Cerebellum (tissue), 4 donors: ENCODE measurements at places on chromosomes 4 and X. TPM values are rescaled to one million over a fixed set of nuclear protein-coding genes. Genes with fewer than 3 reads are reported as not detected.

Gene CT45A5
- not detected for total RNA-seq

Gene SPINK2
- not detected for total RNA-seq

DNA sequence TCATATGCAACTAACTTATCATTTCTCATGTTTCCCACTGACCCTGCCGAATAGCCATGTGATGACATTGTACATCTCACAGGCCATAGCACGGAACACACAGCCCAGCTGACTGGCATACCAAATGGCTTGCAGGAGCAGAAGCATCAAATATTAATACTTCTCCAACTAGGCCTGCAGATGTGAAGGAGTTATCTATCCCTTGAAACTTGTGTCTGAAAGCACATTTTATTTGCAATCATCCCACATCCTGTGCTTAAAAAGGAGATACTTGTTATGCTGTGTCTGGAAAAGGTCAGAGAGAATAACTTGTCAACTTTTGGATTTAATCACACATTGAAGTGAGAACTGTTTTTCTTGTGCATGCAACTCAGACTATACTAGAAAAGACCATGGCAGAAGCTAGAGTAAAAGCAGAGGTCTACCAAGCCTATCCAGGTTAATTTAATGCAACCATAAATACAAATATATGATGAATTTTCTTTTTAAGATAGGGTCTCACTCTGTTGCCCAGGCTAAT lies 100.4 kb downstream of the IRF2 start:
- no peak for DNase-seq

- peak; percentile 83 for DNase-seq
Observed at GRCh38 chr4:140004549-140004895, 149.5 kb downstream of the MAML3 start.

Gene CXCL9
- total RNA-seq, result not detected

Gene SYTL4
- total RNA-seq, result 3.4 TPM

DNA sequence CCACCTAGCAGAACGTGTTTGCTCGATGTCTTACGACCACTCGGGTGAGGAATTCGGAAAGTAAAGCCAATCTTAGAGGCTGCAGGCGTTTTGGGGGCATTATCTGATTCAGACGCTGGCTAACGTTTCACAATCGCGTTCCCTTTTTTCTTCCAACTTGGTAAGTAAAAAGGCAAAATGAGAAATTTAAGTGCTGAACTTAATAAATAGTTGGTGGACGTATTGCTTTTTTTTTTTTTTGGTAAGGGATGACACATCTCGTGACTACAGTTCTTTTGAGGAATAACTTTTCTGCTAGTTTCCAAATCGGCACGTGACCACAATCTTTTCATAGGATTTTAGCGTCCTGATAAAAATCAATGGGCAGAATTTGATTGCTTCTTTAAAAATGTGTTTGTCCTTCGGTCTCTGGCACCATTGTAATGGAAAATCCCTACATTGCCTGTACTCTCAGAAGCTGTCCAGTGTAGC lies 848 bp downstream of the RAB9A start:
- DNase-seq, result no peak

DNA sequence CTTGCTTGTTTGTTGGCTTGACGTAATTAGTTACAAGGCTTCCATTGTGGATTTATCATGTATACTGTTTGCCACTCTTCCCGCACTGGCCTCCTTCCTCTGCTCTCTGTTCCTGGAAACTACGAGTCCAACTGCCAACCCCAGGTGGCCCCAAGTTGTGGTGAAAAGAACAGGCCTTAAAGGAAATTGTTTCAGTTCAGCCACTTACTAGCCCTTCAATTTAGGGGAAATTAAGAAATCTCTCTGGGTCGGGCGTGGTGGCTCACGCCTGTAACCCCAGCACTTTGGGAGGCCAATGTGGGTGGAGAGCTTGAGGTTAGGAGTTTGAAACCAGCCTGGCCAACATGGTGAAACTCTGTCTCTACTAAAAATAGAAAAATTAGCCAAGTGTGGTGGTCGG lies 28.0 kb downstream of the RBM47 start:
- no peak for DNase-seq

DNA sequence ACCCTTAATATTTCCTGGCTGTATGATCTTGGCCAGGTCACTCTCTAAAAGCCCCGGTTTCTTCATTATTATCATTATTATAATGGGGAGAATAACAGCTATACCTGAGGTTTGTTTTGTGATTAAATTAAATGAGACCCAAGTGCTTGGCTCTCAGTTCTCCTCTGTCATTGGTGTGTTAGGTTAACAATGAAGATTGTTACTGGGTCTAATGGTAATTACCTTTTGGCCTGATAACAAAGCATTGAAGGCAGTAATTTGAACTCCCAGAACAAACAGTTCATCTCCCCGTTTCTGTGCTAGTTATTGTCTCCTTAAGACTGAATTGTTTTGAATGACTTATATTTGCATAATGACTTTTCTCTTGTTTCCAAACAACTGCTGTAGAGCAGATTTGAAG lies 6.8 kb upstream of the ANAPC4 start:
- no peak for DNase-seq

DNA sequence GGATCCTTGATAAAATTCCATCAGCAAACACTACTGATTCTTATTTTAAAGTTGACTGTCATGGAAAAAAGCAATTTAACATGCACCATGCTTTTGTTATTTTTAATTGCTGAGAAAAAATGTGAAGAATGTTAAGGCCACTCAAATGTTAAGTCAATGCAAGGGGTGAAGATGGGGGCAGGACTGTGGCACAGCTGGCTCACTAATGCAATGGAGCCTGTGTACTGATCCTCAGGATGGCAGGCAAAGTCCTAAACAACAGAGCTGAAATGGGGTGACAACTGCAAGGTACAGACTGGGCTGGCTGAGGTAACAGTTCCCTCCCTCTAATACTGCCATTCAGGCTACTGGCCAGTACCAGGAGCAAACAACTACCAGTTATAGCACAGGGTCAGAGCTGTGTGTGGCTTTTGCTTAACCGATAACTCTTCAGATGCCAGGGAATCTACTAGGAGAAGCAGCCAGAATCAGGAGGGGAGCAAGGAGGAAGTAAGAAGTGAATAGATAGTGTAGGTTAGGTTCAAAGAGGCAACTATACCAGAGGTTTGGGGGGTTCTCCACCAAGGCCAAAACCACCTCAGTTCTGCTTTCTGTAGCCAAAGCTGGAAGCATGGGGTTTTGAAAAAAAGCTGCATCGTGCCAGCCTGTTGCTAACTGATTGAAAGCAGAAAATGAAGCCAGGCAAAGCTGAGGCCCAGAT lies 372.6 kb downstream of the OPHN1 start:
- no peak for DNase-seq

Gene TMPRSS11D
- total RNA-seq, result not detected

GRCh38 chr4:73410916-73411730 lies 7.0 kb downstream of the ALB start:
- DNase-seq, result no peak

DNA sequence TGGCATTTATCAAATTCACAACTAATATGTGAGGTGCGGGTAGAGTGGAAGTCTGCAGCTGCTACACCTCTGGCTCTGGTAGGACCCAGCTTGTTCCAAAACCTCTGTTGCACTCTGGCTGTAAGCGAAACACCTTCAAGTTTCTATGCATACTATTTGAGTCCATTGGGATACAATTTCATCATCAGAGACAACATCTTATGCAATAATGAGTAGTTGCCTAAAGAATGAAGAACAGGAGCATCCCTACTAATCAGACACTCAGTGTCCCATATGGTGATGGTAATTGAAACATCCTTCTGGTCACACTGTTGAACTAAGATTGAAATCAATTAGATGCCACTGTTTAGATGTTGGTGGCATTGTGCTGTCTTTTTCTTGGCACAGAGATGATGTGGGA lies 178.4 kb downstream of the MGST2 start:
- no peak for DNase-seq

DNA sequence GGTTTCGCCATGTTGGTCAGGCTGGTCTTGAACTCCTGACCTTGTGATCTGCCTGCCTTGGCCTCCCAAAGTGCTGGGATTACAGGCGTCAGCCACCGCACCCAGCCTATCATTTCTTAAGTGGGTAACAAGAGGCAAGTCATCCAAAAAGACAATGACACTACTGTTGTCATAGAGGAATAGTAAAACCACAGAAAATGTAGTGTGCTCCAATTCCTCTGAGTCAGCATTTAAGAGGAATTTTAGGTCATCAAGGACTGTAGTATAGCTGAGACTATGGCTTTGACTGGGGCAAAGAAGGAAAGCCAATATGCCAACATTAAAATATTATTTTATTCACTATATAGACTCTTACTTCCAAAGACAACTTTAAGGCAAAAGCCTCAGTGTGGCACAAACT lies 48.4 kb downstream of the ATP8A1 start:
- DNase-seq, result no peak

DNA sequence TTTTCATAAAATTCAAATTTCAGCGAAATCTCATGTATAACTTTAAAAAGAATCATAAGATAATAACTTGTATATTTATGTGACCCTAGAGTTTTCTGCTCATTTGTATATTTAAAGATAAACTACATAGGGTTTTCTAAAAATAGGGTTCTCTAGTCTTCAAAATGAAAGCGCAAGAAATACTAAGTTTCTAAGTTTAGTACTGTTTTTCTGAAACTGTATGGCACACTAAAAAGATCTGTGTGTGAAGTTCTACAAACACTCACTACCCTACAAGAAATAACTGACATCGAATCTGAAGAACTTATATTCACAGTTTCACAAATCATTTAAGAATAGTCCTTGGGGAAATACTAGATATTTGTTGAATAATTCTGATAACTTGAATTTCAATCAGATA lies 38.7 kb upstream of the NDST4 start:
- no peak for DNase-seq

DNA sequence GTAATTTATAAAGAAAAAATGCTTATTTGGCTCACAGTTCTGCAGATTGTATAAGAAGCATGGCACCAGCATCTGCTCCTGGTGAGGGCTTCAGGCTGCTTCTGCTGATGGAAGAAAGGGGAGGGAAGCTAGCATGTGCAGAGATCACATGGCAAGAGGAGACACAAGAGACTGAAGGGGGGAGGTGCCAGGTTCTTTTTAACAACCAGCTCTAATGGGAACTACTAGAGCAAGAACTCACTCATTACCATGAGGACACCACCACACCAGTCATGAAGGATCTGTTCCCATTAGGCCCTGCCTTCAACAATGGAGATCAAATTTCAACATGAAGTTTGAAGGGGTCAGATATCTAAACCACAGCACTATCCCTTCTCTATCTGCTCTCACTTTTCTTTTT lies 9.4 kb upstream of the COPS4 start:
- no peak for DNase-seq

DNA sequence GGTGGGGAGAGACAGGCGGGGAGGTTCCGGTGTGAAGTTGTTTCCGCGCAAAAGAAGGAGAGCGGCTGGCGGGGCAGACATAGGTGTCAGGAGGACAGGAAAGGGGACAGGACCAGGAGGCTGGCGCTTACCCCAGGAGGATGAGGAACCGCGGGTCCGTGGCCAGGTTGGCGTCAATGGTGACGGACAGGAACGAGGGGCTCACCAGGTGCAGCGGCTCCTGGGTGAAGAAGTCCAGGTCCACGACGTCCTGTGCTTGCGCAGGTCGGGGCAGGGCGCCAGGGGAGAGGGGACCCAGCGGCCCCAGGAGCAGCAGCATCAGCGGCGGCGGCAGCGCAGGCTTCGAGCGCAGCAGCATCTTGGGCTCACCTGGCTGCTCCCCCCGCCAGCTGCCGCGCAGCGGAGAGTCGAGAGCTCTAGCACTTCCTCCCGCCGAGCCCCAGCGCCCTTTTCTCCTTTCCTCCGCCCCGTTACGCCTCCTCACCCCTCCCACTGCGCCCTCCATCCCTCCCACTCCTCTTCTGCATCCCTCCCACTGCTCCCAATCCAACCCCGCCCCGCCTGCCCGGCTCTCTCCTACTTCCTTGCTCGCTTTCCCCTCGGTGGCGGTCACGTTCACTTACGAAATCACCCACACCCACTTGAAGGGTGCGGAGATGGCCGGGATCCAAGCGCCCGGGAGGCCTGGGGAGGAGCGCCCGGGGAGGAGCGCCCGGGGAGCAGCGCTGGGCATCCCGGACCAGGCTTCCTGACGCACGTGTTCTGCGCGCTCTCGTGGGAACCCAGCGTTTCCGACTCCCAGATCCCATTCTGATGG lies at the start of gene HPSE:
Gene HPSE, minus strand, starts transcription at position 424 of the 817 bp plus-strand sequence. Its CDS starts 66 bp downstream, at position 358.
- no peak for DNase-seq
